ENCODE measurements at places on chromosomes 12 and 14.

DNA sequence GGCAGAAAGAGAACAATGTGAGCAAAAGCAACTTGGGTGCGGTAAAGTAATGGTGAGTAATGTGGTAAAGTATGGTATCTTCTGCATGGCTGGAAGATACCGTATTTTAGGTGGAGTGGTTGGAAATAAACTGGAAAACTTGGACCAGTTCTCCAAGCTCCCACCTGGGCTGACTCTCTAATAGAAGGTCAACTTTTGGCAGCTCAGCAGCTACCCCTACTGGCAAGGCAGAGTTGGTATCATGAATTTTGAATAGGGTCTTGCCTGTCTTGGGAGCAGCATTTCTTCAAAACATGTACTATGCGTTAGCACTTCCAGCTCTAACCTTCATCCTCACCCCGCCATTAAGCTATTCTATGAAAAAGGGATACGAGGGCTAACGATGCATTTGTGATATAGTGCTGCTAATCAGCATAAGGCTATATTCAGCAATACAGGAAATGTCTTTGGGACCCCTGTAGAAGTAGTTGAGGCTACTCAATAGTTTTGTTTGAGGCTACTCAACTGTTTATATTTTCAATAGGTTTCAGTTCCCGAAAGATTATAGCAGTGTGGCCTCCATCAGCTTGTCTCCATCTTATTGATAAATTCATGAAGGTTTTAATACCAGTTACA lies 276.3 kb upstream of the FAR2 start:
- DNase-seq: no peak

DNA sequence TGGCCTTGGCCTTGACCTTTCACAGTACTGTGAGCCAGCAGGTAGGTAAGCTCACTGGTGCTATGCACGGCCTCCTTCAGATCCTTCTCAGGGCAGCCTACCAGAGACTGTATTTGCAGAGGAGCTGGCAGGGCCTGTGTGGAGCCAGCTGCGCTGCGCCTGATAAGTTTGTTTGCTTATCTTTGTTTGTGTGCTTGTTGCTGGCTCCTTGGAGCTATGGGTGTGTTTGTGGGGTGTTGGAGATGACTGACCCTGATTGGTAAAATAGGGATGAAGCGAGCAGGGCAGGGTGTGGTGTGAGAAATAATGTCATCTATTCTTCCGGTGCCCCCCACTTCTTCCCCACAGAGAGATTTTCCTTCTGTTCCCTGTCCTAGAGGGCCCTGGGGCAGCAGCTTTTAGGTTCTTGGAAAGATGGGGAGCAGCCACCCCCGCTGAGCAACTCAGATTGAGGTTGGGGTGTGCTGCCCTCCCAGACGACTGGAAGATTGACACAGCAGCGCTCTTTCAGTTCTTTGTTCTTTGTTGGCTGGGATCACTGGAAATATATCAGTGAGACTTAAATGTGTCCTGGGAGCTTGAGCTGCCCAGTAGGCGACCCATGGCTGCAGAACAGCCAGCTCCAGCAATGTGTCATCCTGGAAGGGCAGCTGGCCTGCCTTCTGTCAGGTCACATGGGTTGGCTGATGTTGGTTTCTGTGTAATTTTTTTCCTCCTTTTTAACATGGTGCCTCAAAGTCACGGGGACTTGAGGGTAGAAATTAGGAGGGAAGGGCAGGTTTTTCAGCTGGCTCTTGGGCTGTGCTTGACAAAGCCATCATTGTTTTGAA lies 19.6 kb downstream of the MLXIP start:
- DNase-seq: no peak

GRCh38 chr14:25485381-25485780 lies 435.4 kb upstream of the STXBP6 start:
- no peak for DNase-seq

DNA sequence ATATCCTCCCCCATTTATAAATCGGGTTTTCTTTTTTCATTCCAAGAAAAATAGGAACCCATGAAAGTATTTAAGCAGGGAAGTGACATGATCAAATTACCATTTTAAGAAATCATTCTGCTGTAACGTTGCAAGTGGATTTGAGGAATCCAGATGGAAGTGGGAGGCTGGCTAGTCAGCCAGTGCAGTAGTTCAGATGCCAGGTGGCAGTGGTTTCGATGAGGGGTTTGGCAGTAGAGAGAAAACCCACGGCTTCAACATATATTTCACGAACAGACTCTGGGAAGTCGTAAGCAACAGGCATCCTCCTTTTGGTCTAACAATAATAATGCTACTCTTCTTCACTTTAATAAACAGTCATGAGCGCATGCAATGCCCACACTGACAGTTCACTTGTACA lies 25.0 kb downstream of the PDZRN4 start:
- no peak for DNase-seq

DNA sequence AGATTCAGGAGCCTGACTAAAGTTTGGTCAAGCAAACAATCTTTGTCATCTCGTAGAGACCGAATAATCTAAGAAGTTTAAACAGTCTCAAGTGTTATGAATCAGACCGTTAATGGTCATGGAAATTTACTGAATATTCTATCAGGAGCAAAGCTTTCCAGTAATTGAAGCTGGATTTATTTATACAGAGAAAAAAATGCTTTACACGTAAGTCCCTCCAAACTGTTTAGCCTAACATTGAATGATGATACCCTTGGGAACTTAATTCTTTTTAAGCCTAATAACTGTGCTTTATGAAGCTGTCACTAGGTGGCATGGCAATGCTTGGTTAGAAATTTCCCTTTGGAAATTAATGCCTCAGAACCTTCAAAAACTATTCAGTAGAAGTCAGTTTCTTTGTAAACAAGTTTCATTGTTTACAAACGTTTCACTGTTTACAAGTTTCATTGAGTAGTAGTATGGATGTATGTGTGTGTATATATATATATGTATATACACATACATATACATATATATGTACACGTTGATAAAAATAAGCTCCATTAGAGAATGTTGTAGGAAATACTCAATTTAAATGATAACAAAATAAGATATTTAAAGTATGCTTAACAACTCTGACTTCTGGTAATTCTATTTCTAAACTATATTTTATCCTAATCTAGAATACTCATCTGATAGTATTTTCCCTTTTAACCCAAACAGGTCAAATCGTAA lies 32.1 kb downstream of the DEPDC4 start:
- no peak for DNase-seq

GRCh38 chr12:13097491-13098011 lies 5.9 kb downstream of the GSG1 start:
- no peak for DNase-seq

DNA sequence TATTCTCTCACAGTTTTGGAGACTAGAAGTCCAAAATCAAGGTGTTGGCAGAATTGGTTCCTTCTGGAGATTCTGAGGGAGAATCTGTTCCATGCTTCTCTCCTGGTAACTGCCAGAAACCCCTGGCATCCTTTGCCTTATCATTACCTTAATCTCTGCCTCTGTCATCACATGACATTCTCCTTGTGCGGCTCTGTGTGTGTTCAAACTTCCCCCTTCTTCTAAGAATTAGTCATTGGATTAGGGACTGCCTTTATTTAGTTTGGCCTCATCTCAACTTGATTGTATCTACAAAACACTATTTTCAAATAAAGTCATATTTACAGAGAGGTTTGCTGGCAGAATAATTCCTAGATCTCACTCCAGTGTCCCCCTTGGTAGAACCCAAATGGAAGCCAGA lies 68.9 kb downstream of the ZNF641 start:
- DNase-seq: no peak

Measured in stimulated activated CD4-positive, alpha-beta T cell treated with anti-CD3 and anti-CD28 coated beads, Interleukin-15, amount 100 ng/mL, for 1 hour (primary cell).